ENCODE measurements at places on chromosomes 2 and 18.
A peak's percentile ranks its signal among the peaks of the same experiment; 100 is the strongest.

GRCh38 chr2:188600536-188601210, 309.0 kb downstream of the GULP1 start:
- DNase-seq, result no peak

DNA sequence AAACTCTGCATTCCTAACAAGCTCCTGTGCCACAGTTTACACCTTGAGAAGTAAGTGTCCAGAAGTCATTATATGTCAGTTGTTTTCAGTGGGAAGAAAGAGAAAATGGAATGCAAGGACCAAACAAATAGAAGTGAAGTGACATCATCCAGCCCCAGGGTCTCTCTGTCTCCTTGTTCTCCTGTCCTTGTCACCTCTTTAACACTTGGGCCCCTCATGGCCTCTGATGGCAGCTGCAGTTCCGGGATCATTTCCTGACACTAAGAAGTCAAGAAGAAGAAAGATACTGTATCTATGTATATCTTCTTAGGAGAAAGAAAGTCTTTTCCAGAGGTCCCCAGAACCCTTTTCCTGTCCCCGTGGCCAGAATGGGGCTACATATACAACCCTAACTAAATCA, 2.8 kb upstream of the CFAP221 start:
- no peak for DNase-seq

GRCh38 chr2:150484461-150485021, 2.9 kb downstream of the RND3 start:
- DNase-seq, result peak; percentile 3

- DNase-seq, result peak; percentile 21
Observed at GRCh38 chr2:219253753-219254589, at the start of gene TUBA4A. Gene TUBA4A (minus strand): TSS chr2:219253918. CDS start chr2:219253858, 60 bp downstream.

GRCh38 chr2:62469114-62469513, 36.9 kb downstream of the TMEM17 start:
- no peak for DNase-seq

GRCh38 chr2:238811759-238812158, 36.1 kb upstream of the TWIST2 start:
- no peak for DNase-seq

DNA sequence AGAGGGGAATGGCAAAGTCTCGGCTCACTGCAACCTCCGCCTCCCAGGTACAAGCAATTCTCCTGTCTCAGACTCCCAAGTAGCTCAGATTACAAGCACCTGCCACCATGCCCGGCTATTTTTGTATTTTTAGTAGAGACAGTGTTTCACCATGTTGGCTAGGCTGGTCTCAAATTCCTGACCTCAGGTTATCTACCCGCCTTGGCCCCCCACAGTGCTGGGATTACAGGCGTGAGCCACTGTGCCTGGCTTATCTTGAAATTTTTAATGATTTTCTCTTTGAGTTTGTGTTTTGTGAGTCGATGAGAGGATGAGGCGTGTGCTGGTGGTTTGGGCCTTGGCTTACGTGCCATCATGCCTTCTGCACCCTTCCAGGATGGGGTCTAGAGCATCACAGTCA, 101.3 kb upstream of the ST3GAL5 start:
- DNase-seq, result no peak

DNA sequence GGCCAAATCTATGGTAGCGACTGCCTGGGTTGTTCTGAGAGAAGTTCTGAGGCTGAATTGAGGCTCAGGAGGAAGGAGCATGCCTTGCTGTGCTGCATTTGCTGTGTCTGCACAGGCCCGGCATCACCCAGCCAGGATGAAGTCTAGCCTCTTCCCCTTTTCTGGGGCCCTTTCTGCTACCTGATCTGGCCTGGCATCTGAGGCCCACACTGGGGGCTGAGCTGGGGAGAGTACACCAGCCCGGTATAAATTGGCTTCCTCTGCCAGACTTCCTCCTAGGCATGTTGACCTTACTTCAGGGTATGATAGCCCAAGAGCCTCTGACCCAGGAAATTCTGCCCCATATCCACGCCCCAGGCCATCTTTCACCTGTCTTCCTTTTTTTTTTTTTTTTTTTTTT, 30.0 kb downstream of the MRPL35 start:
- DNase-seq, result no peak

- DNase-seq, result no peak
Observed at GRCh38 chr2:228063558-228063957, 117.9 kb downstream of the SPHKAP start.

DNA sequence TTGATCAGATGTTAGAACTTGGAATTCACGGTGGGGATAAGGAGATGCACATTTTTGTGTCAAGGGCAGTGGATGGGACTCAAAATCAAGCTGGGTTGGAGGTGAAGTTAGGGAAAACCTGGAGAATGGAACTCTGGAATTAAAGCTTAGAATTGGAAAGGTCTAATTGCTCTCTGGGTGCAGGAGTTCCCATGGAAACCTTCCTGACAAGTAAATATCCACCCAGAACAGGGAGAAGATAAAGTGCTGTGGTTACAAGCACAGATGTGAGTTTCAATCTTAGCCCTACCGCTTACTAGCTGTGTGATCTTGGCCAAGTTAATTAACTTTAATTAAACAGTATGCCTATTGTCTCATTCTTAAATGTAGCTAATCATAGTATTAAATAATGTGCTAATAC, 71.3 kb upstream of the TCF7L1 start:
- no peak for DNase-seq

- no peak for DNase-seq
Observed at GRCh38 chr2:146879882-146880281, 964.9 kb upstream of the ACVR2A start.

DNA sequence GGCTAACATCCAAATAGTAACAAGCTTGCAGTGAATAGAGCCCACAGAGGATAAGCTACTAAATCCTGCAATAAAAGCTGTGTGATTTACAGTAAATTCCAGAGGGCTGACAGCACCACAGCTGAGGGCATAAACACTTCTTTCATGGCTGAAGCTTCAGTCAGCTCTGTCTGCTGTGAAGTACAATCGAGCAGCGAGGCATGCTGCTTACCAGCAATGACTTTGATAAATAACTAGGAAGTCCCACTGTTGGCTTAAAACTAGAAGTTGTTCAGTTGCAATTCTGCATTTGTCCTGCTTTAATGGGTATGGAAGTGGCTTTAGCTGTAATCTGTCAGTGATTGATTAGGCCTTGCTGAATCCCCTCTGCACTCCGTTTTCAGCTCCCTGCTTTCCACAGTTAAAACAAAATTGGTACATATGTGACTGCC, 65.2 kb upstream of the FIGN start:
- no peak for DNase-seq

GRCh38 chr2:230408244-230408842, 7.7 kb upstream of the SP100 start:
- no peak for DNase-seq

- no peak for DNase-seq
Observed at GRCh38 chr2:205199165-205199850, 483.0 kb upstream of the NRP2 start.

DNA sequence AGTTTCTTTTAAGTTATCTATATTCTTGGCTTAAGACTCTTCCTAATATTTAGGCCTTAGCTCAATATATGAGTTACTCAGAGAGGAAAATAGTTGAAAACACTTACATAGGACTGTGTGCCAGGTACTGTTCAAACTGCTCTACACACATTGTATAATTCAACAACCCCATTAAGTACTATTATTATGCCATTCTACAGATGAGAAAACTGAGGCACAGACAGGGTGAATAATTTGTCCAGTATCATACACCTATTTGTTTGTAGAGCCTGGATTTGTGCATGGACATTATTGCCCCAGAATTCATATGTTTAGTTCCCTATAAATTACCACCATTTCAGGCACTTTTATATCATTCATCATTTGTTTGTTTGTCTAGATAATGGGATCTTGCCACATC, 17.7 kb upstream of the GAD1 start:
- no peak for DNase-seq

DNA sequence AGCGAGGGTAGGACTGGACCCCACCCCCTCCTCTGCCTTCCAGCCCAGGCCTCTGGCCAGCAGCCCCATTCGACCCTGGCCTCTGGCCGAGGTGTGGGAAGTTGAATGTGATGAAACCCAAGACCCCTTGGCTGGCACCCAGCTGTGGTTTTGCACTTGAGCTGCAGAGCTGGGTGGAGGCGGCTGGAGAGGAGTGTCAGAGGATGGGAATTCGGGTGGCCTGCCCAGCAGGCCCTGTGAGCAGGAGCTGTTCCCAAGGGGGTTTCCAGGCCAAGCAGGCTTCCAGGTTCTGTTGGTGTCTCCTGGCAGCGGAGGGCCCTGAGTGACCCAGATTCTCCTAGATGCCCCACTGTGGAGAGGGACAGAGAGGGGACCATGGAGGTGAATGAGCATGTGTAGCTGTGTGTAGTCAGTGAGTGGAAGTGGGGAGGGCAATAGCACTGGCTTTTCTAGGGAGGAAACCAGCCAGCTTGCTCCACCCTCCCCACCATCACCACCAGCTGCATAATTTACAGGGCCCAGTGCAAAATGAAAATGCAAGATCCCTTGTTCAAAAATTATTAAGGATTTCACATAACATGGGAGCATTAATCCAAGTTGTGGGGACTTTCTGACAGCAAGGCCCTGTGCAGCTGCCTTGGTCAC, 172.2 kb upstream of the HAAO start:
- DNase-seq, result peak; percentile 55

GRCh38 chr2:196108604-196109003, 40.0 kb upstream of the DNAH7 start:
- no peak for DNase-seq

DNA sequence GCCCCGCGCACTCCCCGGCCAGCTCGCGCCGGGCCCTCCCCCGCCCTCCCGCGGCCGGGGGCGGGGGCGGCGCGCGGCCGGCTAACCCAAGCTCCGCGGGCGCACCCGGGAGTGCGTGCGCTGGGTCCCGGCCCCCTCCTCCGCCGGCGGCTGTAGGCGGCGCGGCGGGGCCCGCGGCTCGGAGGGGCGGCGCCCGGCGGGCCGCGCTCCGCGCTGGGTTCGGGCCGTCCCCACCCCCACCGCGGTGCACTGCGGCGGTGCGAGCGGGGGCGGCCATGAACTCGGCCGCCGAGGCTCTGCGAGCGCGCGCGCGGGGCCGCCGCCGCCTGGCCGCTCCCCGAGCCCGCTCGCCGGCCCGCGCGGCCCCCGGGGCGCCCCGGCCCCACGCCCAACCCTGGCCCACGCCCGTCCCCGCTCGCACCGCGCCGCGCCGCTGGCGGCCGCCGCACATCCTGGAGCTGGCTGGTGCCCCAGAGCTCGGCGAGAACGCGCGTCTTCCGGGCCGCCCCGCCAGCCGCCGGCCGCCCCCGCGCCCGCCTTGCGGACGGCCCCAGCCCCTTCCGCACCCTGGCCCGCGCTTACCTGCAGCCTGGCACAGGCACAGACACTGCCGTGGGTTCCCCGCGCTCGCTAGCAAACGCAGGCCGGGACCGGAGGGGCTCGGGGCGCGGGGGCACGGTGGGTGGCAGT, at the start of gene ZBTB14:
Gene ZBTB14 (minus strand): TSS at position 496 of the 690 bp plus-strand sequence. CDS start 2,480 bp downstream, outside the sequence.
- peak; percentile 46 for DNase-seq

- no peak for DNase-seq
Observed at GRCh38 chr18:58998401-58999203, 133.9 kb downstream of the ZNF532 start.

GRCh38 chr2:126825316-126825715, 73.4 kb upstream of the TEX51 start:
- DNase-seq, result no peak

DNA sequence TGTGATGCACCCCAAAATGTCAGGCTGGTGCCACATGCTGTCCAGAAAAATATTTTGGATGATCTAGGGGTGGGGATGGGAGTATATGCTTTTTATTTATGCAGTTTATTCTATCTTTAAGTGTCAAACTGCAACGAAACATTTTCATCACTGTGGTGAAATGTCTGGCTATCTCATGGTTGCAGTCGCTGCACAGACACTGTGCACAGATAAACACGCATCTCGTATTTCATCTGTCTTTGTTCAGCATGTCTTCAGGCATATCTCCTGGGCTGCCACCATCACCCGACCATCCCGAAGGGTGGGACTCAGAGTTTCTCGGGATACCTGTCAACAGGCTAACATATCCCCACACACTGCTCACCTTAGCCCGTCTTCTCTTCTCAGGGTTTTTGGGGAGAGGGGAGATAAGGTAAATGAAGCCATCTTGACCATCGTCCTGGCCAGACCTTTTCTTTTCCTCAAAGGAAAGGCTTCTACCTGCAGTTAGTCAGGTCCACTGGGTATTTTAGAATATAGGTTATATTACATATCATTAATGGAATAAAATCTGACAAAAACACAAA, 80.7 kb upstream of the NABP1 start:
- DNase-seq, result no peak

- DNase-seq, result no peak
Observed at GRCh38 chr2:219706823-219707281, 79.4 kb downstream of the SLC4A3 start.

GRCh38 chr2:168135121-168135520, 112.3 kb downstream of the STK39 start:
- no peak for DNase-seq

- DNase-seq, result no peak
Observed at GRCh38 chr18:22349966-22350365, 67.7 kb downstream of the CTAGE1 start.

- DNase-seq, result no peak
Observed at GRCh38 chr18:59022167-59022945, 117.3 kb upstream of the SEC11C start.

DNA sequence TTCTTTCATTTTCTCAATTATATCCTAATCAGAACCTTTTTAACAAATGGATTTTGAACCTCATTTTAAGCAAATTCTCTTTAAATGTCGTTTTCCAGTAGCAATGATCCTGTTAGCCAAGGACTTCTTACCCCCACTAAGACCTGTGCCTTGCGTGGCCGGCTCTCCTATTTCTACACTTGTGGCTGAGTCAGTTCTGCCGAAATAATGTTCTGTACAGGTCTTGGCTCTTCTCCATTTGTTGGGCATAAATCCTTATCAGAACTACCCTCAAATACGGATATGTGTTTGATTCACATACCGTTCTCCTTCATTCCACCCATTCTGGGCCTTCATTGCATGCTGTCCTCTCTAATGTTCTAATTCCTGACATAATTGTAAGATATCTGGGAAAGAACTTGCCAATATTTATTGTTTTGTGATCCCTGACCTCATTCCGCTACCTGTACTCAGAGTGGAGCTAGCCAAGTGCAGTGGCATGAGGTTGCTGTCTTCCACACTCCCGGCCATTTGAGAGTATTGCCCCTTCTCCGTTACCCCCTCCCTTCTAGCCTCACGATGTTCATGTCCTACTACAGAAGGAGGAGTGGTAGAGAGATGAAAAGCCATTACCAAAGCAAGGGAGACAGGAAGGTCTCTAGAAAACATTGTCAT, 78.7 kb downstream of the MYOM1 start:
- no peak for DNase-seq

DNA sequence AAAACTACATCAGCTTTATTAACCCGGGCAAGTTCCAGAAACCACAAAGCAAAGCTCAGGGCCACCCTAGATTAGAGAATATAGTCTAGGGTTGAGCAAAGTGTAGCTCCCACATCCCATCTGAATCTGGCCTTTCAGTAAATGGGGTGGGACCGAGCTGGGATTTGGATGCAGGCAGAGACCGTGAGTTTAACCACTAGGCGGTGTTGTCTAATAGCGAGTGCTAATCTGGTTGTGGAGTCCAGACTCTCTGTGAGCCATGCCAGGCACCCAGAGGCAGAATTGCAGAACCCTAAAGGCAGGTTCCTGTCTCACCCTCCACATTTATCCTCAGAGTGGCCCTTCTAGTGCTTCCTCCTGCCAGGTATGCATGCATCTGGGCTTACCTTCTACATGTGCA, 435.9 kb downstream of the TSN start:
- peak; percentile 5 for DNase-seq

Data from hypothalamus (tissue), 51 donors.